ENCODE measurements at places on chromosomes 12 and 14. TPM values are rescaled to one million over a fixed set of nuclear protein-coding genes. Genes with fewer than 3 reads are reported as not detected.

GRCh38 chr14:50794068-50794645, 36.8 kb downstream of the NIN start:
- DNase-seq, result no peak

- no peak for DNase-seq
Observed at GRCh38 chr12:74752215-74752614, 214.6 kb downstream of the ATXN7L3B start.

- DNase-seq, result no peak
Observed at GRCh38 chr14:36430662-36431084, 89.4 kb downstream of the NKX2-1 start.

The SERPINA6 gene
- total RNA-seq, result not detected

The PLEK2 gene
- not detected for total RNA-seq

The ASPG gene
- total RNA-seq, result not detected
